ENCODE measurements at places on chromosomes 7 and 10. TPM values are rescaled to one million over a fixed set of nuclear protein-coding genes. Genes with fewer than 3 reads are reported as not detected.
A peak's percentile ranks its signal among the peaks of the same experiment; 100 is the strongest.

GRCh38 chr10:50501478-50501877 is 122.3 kb downstream of the SGMS1 start:
- H3K36me3 ChIP-seq = no peaks in the 10 kb centered on the region
- H3K27ac ChIP-seq = peak overlapping the region; percentile 78
- no peaks in the 10 kb centered on the region for H3K27me3 ChIP-seq
- no peak for DNase-seq

GRCh38 chr10:101529207-101529606 is 58.9 kb downstream of the POLL start:
- no peaks in the 10 kb centered on the region for H3K4me1 ChIP-seq
- H3K36me3 ChIP-seq = peaks cover 5% of the 10 kb centered on the region
- H3K27me3 ChIP-seq = no peaks in the 10 kb centered on the region

- H3K27me3 ChIP-seq = no peaks in the 10 kb centered on the region
- no peak for DNase-seq
- no peak overlapping the region for H3K27ac ChIP-seq
- H3K4me3 ChIP-seq = peak overlapping the region; percentile 19
Measured at GRCh38 chr7:130273081-130273932, 6.6 kb downstream of the CPA2 start.

DNA sequence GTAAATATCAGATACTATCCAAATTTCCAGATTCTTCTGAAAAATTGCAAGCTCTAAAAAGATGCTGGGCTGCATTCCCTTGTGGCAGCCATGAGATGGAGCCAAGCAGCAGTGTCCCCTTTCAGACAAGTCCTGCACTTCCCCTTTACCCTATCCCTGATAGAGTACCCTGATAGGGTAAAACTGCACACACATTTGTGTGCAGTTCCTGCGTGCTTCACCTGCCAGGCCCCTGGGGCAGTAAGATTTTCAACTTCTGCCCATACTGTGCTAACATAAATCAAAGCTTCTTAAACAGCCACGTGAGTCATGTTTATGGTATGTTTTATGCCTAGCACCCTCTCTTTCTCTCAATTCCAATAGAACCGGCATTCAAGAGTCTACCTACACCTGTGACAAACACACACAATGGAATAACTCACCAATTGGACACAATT is 52.2 kb downstream of the IFIT5 start:
- H3K36me3 ChIP-seq = no peaks in the 10 kb centered on the region
- no peak overlapping the region for H3K4me3 ChIP-seq
- no peaks in the 10 kb centered on the region for H3K4me1 ChIP-seq
- no peak overlapping the region for H3K27ac ChIP-seq

C7orf33 gene
- total RNA-seq = not detected

CNPY1 gene
- not detected for total RNA-seq

ACSM6 gene
- total RNA-seq = not detected

CLDN15 gene
- total RNA-seq = 3.4 TPM
